Adipose tissue (tissue), 3 donors: ENCODE measurements at places on chromosomes 7 and 10. TPM values are rescaled to one million over a fixed set of nuclear protein-coding genes. Genes with fewer than 3 reads are reported as not detected.

Gene GATA3
- 1.6 TPM for polyA plus RNA-seq

Gene PPIF
- 36.1 TPM for polyA plus RNA-seq

Gene HECW1
- polyA plus RNA-seq = 0.22 TPM

Gene CXCL12
- polyA plus RNA-seq = 306 TPM

Gene MRLN
- not detected for polyA plus RNA-seq

Gene HOXA5
- 11.8 TPM for polyA plus RNA-seq

Gene ZPBP
- not detected for polyA plus RNA-seq

Gene FAM25G
- not detected for polyA plus RNA-seq

Gene VWDE
- 0.20 TPM for polyA plus RNA-seq

Gene CCDC126
- polyA plus RNA-seq = 4.3 TPM

Gene EPO
- not detected for polyA plus RNA-seq

Gene USP54
- 5.7 TPM for polyA plus RNA-seq

Gene FAM13C
- 1.5 TPM for polyA plus RNA-seq

Gene NPC1L1
- polyA plus RNA-seq = 0.34 TPM

Gene CYP3A5
- 10.4 TPM for polyA plus RNA-seq

Gene UCN3
- polyA plus RNA-seq = 1.5 TPM

Gene ACBD7
- not detected for polyA plus RNA-seq

Gene LLCFC1
- not detected for polyA plus RNA-seq
